KBM-7 (cell line): ENCODE measurements at places on chromosomes 1 and 21.
A peak's percentile ranks its signal among the peaks of the same experiment; 100 is the strongest.

- DNase-seq = no peak
These were observed 117.3 kb downstream of the KAZN start for GRCh38 chr1:14715802-14716201.

GRCh38 chr1:17369466-17369865, 2.5 kb upstream of the PADI6 start:
- DNase-seq = no peak

DNA sequence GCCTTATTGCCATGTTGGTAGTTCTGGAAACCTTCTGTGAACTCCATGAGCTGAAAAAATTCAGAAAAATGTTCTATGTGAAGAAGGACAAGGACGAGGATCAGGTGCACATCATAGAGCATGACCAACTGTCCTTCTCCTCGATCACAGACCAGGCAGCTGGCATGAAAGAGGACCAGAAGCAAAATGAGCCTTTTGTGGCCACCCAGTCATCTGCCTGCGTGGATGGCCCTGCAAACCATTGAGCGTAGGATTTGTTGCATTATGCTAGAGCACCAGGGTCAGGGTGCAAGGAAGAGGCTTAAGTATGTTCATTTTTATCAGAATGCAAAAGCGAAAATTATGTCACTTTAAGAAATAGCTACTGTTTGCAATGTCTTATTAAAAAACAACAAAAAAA, 57.4 kb downstream of the KCNK1 start:
- DNase-seq = no peak

DNA sequence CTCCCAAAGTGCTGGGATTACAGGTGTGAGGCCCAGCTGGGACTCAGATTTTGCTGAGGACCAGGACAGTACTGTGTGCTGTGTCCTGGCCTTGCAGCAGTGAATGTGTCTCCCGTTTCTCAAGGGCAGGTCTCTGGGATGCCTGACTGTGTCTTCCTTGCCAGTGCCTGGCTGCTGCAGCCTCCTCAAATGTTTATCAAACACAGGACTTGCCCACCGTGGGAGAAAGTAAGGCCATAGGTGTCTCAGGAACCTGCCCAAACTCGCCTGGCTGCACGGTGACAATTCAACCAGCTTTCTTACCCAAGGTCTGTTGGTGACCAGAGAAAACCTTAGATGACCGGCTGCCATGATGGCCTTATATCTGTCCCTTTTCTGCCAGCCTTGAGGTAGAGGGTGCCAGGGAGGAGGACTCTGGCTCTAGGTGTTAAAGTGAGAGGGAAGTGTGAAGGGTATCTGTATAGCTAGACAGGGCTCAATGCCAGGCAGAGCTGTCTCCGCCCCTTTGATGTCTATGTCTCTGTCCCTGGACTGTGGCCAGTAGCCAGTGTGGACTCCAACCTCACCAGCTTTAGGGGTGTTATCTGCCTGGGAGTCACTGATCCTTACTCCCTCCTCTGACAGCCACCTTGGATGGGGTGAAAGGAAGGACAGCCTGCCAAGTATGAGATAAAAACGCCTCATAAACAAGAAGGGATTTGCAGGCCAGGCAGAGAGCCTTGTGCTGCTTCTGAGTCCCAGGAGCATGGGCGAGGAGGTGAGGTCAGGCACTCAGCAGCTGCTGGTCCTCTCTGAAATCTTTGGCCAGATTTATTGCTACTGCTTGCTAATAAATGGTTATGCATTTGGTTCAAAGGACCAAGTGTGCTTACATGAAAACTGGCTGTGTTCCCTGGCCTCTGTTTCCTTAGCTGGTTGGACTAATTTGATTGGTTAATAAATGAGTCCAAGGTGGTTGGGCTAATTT, 22.3 kb downstream of the IL6R start:
- no peak for DNase-seq

DNA sequence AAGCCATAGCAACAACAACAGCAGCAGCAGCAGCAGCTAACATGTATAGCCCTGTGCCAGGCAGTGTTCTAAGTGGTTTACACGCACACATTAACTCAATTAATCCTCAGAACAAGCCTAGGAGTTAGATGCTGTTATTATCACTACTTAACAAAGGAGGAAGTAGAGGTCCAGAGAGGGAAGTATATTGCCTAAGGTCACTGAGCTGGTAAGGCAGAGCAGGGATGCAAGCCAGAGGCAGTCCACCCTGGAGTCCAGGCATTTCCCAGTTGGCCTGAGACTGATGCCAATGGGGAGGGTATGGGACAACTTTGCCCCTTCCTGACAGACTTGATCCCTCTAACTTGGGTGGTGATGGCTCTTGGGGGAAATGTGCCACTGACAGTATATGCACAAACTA, 6.8 kb downstream of the CDC14A start:
- DNase-seq = peak; percentile 45

DNA sequence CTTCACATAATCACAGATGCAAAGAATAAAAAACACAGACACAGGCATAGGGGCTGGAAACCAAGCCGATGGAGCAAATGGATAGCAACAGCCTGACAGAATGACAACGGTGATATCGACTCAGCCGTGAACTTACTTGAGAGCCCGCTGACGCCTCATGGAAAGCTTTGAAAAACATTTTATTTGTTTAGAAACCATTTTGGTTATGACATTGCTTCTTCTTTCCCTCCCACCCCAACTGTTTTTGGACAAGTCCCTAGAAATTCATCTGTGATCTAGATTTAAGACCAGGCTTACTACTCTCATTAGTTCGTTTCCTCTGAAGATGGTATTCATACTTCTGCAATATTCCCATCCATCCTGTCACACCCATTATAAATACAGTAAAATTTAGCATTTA, 44.9 kb downstream of the PCSK9 start:
- DNase-seq = no peak

- DNase-seq = peak; percentile 41
These were observed 92.4 kb downstream of the RUNX1 start for GRCh38 chr21:34956416-34957316.

DNA sequence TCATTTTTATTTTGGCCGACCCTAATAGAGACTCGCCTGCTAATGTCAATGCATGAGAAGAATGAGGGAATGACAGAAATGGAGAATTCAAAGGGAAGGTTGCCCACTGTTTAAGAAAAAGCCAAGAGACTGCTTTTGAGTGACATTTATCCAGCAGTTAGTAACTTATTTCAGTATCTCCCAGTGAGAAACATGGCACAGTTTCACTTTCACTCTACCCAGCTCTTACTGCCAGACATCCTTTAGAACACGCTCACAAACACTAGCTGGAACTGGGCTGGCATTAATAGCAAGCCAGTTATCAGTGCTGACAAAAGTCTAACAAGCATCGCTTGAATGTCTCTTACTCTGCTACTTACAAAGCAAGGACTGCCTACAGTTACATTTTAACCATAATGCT, 8.5 kb downstream of the GGPS1 start:
- DNase-seq = no peak

DNA sequence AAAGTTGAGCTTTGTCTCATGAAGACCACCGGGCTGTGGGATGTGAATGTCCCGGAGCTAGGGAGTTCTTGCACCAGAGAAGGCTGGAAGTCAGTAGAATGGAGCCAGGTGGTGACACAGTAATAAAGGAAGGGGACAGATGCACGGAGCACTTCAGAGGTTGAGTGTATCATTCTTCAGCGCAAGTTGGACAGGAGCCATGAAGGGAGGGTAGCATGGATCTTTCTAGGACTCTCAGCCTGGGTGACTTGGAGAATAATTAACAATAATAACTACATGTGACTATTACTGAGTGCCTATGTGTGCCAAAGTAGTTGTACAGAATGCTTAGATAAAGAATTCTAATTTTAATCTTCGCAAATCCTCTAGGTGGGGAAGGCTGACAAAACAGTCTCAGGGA, 258.7 kb upstream of the AJAP1 start:
- no peak for DNase-seq

DNA sequence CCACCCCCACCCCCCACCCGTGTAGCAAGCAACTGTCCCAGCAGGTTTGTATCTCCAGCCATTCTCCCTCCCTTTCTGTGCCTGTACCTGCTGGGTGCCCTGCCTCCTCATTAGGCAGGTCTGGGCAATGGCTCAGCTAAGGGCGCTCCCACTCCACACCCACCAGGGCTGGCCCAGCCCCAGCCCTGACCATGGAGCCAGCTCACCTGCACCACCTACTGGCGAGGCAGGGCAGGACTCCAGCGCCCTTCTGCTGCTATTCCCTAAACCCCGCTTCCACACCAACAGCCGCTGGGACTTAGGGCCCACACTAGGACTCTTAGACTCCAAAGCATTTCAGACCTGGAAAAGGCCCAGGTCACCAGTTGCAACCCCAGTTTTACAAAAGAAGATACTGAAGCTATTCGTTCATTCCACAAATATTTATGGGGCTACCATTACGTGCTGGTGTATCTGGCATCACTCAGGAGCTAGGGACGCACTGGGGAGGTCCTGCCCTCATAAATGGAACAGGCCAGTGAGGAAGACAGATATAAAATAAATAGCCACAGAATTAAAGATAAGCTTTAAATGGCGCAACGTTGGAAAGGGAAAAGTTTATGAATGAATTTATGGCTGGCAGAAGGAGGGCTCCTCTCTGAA, 24.0 kb downstream of the PGLYRP3 start:
- peak; percentile 41 for DNase-seq

GRCh38 chr1:185774394-185774793, 40.2 kb downstream of the HMCN1 start:
- DNase-seq = no peak

- DNase-seq = no peak
These were observed 9.6 kb upstream of the RSBN1 start for GRCh38 chr1:113821916-113822315.

- DNase-seq = no peak
These were observed 5.1 kb downstream of the HDGF start for GRCh38 chr1:156746406-156746727.

GRCh38 chr1:205515781-205516253, 11.3 kb downstream of the CDK18 start:
- DNase-seq = no peak

DNA sequence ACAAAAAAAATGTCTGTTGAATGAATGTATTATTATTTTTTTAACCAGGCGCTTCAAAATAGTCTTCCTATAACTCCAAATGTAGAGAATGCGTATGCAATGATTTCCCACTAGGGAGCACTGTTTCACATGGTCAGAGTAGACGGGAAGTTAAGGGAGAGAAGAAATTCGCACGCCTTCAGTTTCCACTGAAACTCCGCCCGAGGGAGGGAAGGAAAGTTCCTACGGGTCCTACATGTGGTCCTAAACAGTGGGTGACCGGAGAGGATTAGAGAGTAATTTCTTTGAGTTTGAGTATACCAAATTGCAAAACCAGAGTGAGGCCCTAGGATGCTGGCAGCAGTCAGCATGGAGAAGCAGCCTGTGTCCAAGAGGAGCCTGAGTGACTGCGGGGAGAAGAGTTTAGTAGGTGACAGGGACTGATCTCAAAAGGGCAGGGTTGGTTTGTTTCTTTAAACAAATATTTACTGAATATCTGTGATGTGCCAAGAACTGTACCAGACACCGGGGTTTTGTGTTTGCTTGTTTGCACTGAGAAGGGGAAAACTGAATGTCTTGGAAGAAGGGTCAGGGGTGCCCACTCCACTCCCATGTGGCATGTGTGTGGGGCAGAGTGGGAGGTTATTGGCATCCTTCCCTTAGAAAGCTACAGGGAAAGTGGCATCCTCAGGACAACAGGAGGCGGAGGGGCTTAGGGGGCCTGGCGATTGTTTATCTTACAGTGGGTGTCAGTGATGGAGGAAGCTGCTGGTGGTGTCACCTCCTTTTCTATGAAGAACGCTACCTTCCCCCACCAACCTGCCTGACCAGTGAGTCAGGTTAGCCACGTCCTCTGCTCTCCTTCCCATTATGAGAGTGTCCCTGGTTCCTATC, 22.8 kb downstream of the RNU5D-1 start:
- DNase-seq = peak; percentile 74

- DNase-seq = peak; percentile 15
These were observed 849 bp downstream of the NFIA start for GRCh38 chr1:61083013-61083806.

DNA sequence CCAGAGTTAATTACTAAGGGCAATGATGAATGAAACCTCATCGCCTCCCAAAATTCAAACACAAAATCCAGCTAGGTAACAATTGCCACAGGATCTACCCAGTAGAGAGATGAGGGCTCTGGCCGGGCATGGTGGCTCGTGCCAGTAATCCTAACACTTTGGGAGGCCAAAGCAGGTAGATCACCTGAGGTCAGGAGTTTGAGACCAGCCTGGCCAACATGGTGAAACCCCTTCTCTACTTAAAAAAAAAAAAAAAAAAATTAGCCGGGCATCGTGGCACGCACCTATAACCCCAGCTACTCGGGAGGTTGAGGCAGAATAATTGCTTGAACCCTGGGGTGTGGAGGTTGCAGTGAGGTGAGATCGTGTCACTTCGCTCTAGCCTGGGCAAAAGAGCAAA, 15.8 kb downstream of the CD2 start:
- DNase-seq = no peak

GRCh38 chr1:9960706-9961562, 17.7 kb downstream of the NMNAT1 start:
- DNase-seq = no peak

- no peak for DNase-seq
These were observed 25.4 kb upstream of the PARP1 start for GRCh38 chr1:226433341-226433720.
